ENCODE measurements at places on chromosomes 16 and 17.

GRCh38 chr17:42783062-42783790, 2.8 kb downstream of the WNK4 start:
- DNase-seq = no peak

- DNase-seq = peak; percentile 63
Measured at GRCh38 chr16:57757326-57757786, 21.8 kb downstream of the KATNB1 start.

DNA sequence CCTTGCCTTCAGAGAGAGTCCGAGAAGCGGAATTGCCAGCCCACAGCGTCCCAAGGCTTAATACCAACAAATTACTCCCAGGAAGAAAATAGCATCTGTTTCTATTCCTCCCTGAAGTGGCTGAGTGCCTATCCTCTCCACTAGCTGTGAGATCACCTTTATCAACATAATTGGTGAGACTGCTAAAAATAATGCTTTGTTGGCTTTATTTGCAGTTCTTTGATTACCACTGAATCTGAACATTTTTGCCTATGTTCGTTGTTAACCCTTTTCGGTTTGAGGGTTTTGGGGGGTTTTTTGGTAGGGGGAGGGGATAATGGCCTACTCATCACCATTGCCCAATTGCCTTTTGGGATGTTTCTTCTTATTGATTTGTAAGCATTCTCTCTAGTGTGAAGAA, 31.0 kb downstream of the MMP15 start:
- no peak for DNase-seq

GRCh38 chr16:80695020-80695419, 109.4 kb downstream of the CDYL2 start:
- no peak for DNase-seq

DNA sequence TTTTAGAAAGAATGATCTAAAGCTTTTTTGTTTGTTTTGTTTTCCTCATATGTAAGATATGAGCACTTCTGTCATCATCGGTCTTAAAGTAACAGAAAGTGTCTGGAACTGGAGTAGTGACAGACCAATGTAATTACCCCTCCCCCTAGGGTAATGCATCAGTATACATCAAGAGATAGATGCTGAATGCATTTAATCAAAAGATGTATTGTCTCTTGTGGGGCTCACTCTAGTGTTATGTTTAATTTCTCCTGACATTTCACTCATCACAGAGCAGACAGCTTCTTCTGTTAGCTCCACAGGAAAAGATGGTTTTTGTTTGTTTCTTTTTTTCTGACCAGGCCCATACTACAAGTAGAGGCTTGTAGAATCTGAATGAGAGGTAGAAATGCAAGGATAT, 168.7 kb upstream of the C17orf78 start:
- no peak for DNase-seq

DNA sequence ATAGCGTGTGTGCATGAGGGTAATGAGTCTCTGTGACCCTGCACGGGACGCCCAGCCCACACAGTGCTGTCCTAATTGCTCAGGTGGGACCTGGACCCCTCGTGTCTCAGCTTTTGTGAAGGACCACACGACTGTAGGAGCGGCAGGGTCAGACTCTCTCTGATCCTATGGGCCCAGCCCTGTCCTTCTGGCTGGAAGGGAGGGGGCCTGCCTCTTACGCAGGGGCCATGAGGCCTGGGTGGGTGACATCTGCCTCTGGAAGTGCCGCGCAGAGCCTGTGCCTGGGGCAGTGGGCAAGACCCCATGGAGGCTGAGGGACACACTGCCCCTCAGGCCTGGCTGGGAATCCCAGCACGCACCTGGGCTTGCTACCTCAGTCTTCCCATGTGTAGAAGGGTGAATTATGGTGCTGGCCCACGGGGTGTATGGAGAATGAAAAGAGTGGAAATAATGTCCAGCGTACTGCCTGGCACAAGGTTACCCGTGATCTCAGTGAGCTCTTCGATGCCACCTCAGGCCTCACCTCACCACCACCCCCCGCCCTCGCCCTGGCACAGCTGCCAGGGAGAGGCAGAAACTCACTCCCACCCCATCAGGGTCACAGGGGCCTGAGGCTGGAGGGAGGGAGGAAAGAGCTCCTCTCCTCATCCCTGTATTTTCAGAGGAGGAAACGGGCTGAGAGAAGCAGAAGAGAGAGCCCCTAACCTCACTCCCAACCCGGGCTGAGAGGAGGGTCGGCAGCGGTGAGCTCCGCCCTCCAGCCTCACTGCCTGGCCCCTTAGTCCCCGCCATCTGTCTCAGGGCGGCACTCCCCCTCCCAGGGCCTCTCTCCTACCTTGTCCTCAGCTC, 27.1 kb upstream of the DBNDD1 start:
- DNase-seq = no peak

GRCh38 chr16:85384833-85385462, 228.2 kb upstream of the GSE1 start:
- DNase-seq = no peak

DNA sequence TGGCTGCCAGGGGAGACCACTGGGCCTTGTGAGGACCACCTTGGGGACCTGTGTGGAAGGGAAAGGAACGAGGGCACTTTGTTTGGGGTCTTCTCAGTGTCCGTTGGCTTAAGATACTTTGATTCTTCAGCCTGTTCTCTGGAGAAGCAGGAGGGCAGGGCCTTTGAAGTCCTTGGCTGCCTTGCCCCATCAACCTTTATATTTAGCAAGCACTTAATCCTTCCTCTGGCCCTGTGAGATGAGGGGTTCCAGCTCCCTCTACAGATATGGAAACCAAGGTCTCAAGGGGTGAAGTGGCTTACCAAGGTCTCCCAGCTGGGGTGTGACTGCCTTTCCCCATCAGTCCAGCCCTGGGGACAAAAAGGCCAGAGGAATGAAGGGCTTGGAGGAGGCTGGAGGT, 28.5 kb downstream of the TTYH2 start:
- DNase-seq = no peak

- no peak for DNase-seq
Measured at GRCh38 chr17:42929497-42929844, 28.9 kb downstream of the G6PC1 start.

- no peak for DNase-seq
Measured at GRCh38 chr17:10003705-10004104, 98.6 kb upstream of the RCVRN start.

- DNase-seq = no peak
Measured at GRCh38 chr17:63232565-63233310, 213.4 kb downstream of the CYB561 start.

GRCh38 chr17:2950846-2951245, 112.6 kb downstream of the OR1D5 start:
- DNase-seq = no peak

GRCh38 chr16:20084624-20085226, 11.0 kb upstream of the GPR139 start:
- DNase-seq = no peak

GRCh38 chr17:43877031-43877430, 30.1 kb downstream of the CD300LG start:
- DNase-seq = no peak

DNA sequence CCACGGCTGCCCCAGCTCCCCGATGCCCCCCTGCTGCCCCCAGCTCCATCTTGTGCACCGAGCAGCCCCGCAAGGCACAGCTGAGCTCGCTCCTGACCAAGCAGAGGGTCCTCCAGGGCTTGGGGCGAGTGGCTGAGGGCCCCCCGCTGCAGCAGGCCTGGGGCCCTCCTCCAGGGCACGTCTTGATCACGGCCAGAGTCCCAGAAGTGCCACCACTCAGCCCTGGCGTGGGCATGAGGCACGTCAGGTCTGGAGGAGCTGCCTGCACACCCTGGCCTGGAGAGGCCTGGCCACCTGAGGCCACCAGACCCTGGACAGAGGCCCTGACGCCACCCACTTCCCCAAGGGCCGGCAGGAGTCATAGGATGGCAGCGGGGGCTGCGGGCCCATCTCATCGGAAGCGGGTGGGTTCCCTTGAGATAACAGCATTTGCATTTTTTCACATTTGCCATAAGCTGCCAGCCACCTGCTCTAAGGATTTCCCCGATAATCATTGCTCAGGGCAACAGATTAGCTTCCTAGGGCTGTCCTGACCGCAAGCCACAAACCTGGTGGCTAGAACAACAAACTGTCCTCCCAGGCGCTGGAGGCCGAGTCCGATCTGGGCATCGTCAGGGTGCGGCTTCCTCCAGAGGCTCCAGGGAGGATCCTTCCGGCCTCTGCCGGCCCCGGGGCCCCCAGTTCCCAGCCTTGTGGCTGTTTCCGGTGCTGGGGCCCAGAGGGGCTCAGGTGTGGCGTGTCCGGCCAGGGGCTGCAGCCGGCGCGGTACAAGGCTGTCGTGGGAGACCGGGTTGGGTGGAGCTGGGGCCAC, 23.9 kb upstream of the C1QTNF8 start:
- no peak for DNase-seq

DNA sequence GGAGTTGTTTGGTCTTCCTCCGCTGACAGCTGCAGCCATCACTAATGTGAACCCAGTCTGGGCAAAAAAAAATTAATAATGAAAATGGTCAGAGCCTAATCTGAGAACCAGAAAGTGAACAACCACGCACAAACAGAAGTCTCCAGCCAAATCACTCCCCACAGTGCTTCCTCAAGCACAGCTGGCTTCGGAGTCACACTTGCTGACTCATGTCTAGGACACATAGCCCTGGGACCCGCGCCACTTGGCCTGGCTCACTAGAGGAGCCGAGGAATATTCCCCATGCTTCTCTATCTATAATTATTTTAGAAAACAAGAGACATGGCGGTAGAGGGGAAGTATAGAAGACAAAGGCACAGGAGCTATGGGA, 109.1 kb downstream of the ZFHX3 start:
- DNase-seq = no peak

DNA sequence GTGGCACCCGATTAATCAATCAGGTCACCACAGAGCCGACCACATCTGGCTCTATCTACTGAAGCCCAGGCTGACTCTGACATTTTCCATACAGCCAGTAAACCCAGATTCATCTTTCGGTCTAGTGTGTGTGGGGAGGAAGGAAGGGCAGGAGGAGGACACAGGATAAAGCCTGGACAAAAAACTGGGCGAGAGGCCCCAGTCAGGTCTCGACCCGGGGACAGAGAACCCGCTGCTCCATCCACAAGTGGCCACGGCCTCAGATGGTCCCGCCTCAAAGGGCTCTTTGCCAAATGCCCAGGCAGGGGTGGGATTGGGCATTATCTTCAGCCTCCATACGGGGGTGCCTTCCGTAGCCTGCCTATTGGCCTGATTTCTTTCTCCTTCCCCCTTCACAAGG, 7.8 kb downstream of the ABR start:
- DNase-seq = no peak

DNA sequence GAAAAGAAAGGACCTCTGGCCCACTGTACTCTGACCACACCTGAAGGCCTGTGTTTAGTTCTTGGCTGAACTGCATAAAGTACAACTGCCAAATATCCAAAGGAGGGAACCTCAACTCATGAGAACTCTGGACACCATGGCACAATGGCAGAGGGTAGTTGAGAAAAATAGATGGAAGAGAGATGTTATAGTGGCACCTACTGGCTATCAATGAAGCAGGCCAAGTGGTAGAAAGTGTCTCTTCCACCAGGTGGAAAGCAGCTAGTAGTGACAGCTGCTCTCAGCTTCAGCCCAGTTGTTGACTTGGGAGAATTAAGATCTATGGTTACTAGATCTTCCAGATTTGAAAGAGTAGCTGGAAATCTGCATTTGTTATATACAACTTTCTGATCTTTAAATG, 3.2 kb downstream of the MED31 start:
- DNase-seq = no peak

GRCh38 chr17:69744512-69745070, 330.1 kb downstream of the MAP2K6 start:
- no peak for DNase-seq

DNA sequence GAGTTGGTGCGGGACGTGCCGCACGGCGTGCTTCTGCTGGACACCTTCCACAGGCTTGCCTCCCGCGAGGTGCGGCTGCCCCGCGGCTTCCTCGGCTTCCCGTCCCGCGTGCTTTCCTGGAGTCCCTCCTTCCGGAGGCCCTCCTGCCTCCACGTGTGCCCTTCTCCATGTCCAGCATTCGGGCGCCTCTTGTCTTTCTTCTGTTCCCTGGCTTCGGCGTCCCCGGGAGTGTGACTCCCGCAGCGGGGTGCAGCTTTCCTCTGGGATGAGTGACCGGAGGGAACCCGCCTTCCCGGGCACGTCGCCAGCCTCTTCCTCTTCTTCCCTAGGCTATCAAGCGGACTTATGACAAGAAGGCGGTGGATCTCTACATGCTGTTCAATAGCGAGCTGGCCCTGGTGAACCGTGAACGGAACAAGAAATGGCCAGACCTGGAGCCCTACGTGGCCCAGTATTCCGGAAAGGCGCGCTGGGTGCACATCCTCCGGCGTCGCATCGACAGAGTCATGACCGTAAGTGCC, 23.0 kb downstream of the DNAH2 start:
- no peak for DNase-seq

GRCh38 chr17:15946611-15947120, 1.7 kb downstream of the ADORA2B start:
- DNase-seq = no peak

GRCh38 chr17:2259769-2260536, 43.6 kb downstream of the SMG6 start:
- DNase-seq = no peak

DNA sequence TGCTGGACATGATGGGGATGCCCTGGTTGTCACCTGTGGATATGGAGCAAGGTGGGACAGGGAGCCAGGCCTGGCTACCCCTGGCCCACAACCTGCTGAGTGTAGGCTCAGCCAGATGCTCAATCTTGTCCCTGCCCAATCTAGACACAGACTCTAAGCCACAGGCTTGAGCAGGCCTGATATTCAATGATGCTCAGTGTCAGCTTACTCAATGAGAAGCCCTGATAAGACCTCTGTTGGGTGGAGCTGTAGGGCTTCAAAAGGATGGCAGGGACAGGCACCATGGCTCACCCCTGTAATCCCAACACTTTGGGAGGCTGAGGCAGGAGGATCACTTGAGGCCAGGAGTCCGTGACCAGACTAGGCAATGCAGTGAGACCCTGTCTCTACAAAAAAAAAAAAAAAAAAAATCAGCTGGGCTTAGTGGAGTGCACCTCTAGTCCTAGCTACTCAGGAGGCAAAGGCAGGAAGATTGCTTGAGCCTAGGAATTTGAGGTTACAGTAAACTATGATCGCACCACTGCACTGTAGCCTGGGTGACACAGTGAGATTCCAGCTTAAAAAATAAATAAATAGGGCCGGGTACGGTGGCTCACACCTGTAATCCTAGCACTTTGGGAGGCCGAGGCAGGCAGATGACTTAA, 3.4 kb downstream of the LCAT start:
- DNase-seq = no peak

DNA sequence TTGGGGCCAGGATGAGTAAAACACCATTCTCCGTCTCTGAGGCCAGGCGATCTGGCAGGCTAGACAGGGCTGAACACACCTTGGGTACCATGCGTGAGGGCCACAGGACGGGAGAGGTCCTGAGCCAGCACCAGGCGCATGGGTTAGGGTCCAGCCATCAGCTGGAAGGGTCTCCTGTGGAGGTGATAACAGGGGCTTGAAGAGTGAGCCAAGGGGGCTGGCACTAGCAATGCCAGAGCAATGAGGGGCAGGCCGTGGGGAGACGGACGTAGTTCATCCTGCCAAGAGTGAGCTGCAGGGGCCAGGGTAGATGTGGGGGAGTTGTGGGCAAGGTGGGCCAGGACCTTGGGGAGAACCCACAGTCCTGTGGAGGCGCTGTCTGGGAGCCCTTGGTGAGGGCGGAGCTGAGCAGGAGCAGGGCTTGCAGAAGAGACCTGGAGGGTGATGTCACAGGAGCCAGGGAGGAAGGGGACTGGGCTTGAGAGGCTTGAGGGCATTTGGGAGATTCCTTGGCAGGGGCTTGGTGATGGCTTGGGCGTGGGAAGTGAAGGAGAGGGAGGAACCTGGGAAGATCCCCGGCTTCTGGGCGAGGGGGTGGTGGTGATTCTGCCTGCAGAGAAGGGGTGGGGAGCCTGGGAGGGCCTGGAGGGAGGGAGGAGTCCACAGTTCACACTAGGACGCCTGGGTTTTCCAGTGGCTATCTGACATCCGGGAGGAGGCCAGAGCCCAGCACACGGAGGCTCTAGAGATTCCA, 6.3 kb upstream of the NPTX1 start:
- DNase-seq = no peak
